ENCODE measurements at places on chromosomes 11 and 22. TPM values are rescaled to one million over a fixed set of nuclear protein-coding genes. Genes with fewer than 3 reads are reported as not detected.

Gene ANO3
- 0.08 TPM for total RNA-seq

- no peak for DNase-seq
These were observed 448.2 kb downstream of the TBC1D22A start for GRCh38 chr22:47210686-47211085.

DNA sequence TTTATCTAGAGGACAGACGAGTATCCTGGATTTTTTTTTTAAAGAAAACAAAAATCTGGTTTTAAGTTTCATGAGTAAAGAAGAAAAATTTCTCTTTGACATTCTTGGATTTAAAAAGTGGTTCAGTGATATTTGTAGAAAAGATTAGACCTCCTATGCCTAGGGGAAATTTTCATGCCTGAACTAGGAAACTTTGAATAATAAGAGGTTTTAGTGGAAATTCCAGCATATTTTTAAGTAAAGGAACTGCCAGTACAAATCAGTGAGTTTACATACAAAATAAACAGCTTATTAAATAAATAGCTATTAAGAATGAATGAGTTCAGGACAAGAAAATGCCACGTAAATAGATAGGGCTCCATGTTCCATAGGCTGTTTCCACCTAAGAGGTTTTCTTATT is 17.5 kb downstream of the JAM3 start:
- DNase-seq = no peak

DNA sequence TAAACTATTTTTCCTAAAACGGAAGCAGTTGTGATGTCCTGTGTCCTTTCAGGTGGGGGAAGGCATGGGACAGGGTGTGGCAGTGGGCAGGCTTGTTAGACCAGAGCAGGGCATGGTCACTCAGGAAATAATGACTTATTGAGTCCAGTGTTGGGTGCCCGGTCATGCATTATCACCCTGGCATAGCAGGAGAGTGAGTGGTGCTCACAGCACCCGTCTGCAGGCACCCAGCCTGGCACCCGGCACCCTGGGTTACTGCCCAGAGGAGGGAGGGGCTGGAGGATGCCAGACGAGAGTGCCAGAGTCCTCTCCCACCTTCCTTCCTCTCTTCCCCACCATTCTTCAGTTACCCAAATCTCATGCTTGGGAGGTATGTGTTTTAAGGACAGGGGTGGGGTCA is 59.1 kb downstream of the ST3GAL4 start:
- DNase-seq = no peak
